ENCODE measurements at places on chromosomes 3 and 15.

- no peak for DNase-seq
These were observed 87.5 kb upstream of the TGFBR2 start for GRCh38 chr3:30518872-30519271.

- no peak for DNase-seq
These were observed 24.3 kb downstream of the MTHFS start for GRCh38 chr15:79872358-79873017.

- DNase-seq: no peak
These were observed 169.3 kb upstream of the STAC start for GRCh38 chr3:36210840-36211651.

- no peak for DNase-seq
These were observed 54.5 kb downstream of the NEK11 start for GRCh38 chr3:131081224-131081623.

DNA sequence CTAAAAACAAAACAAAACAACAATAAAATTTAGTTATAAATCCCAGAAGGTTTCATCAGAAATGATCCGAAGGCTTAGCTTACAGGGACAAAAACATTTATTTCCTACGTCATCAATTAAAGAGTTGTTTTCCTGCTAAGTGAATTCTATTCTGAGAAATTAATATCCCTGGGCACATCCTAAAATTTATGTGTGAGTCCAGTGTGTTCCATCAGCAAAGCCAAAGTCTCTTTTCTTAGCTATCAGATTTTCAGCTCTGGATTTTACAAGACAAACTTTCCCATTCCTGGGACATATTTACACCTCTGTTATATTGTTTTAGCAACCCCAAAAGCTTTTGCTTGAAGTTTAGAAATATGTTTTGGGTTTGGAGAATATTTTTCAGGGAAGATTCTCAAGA lies 4.4 kb upstream of the TMC3 start:
- DNase-seq: no peak

Measured in muscle of arm (tissue), 14 donors.